ENCODE measurements at places on chromosomes 2 and 18. TPM values are rescaled to one million over a fixed set of nuclear protein-coding genes. Genes with fewer than 3 reads are reported as not detected.

DNA sequence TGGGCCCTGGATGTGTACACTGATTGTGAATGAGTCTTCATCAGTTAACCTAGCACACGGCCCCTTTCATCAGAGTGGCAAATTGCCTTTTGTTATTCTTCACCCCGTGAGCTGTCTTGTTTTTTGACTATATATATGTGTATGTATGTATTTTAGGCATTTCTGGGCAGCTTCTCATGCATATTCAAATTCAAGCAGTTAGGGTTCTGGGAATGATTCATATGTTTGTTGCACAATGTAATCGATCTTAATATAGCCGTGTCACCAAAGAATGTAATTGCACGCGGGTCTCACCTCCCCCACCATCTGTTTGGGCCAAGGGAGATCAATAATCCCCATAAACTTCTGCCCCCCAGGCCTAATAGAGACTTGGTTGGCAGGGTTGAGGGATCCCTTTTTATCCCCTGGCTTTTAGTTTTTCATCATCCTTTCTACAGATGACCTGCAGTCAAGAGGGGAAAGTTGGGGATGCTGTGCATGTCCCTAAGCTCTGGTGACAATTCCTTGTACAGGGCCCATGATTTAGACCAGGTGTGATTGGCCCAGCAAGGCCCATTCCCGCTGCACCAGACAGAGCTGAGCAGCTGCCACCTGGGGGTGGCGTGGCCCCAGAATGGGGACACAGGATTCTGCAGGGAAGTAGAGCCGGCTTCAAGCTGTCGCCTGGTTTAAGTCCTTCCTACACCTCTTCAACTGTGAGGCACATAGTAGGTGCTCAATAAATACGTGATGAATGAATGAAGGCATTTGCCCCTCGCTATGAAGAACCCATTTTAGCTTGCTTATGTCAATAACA lies 19.2 kb downstream of the KCNF1 start:
- no peak for DNase-seq

GRCh38 chr2:95052307-95052706 lies 26.8 kb downstream of the MAL start:
- peak; percentile 98 for DNase-seq

- DNase-seq = no peak
These were observed 831.7 kb downstream of the RNF144A start for GRCh38 chr2:7748717-7749415.

DNA sequence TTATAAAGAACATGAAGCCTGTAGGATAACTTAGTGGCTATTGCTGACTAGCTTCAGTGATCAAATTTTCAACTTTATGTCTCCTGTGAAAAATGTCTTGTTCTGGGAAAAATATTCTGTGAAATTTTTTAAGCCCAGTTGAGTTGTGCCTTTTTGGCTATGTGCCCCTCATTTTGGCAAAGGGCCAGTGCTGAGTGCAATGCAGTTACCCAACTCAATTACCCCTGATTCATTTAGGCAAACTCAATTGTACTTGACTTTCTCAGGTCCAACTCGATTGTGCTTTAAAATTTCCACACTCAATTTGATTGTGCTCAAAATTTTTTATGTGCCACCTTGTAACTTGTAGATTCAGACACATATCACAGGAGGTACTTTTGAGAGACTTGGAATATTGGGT lies 548.8 kb upstream of the NRP2 start:
- DNase-seq = no peak

GRCh38 chr2:98050070-98050469 lies 36.9 kb upstream of the VWA3B start:
- DNase-seq = no peak

Gene C2orf78
- not detected for total RNA-seq

Gene FLACC1
- total RNA-seq = 1.2 TPM

Gene SCYGR4
- total RNA-seq = not detected

Gene DES
- not detected for total RNA-seq
